DMS 273 treated with DMSO at 0.1 percent for 48 hours (cell line): ENCODE measurements at places on chromosomes 16 and 17.

DNA sequence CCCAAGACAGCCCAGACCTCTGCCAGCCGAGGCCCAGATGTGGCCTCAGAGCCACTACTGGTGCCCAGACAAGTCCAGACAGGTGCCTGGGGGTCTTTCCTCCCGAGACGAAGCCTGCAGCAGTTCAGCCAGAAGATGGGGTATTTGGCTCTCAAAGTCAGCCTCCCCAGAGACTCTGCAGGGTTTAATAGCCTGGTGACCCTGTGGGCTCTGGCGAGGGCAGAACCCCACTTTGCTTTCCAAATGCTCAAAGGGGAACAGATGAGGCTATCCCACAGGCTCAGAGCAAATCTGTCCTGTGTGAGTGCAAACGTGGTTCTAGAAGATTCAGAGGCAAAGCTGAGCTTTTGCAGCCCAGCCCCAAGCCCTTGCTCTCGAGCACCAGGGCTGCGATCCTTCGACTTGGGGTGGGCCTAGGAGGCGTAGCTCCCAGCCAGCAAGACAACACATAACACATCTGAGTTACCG lies 236.0 kb downstream of the MRTFB start:
- DNase-seq, result no peak

GRCh38 chr17:48834973-48835372 lies 4.1 kb downstream of the CALCOCO2 start:
- no peak for DNase-seq

- no peak for DNase-seq
Observed at GRCh38 chr16:1550696-1551095, 17.2 kb downstream of the TMEM204 start.

DNA sequence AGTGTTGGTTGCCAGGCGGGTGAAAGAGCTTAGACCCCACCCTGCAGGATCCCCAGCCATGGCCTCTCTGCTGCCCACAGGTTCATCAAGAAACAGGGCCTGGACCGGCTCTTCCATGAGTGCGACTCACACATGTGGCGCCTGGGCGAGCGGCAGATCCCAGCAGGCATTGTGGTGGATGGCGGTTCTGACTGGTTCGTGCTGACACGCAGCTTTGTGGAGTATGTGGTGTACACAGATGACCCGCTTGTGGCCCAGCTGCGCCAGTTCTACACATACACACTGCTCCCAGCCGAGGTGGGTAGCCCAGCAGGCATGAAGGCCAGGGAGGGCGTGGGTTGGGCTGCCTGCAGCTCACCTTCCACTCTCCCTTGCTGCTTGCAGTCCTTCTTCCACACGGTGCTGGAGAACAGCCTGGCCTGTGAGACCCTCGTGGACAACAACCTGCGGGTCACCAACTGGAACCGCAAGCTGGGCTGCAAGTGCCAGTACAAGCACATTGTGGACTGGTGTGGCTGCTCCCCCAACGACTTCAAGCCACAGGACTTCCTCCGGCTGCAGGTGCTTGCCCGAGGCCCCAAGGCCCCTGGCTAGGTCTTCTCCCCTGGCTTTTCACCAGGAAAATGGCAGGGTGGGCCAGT lies 9.9 kb downstream of the XYLT2 start:
- no peak for DNase-seq
